ENCODE measurements at places on chromosomes 7 and 10. TPM values are rescaled to one million over a fixed set of nuclear protein-coding genes. Genes with fewer than 3 reads are reported as not detected.

- H3K4me1 ChIP-seq, result no peaks in the 10 kb centered on the region
- DNase-seq, result no peak
- H3K27me3 ChIP-seq, result no peaks in the 10 kb centered on the region
- no peak overlapping the region for H3K4me3 ChIP-seq
Measured at GRCh38 chr10:61130366-61130765, 186.4 kb upstream of the RHOBTB1 start.

GPR26 gene
- not detected for total RNA-seq

GRCh38 chr7:81924494-81924893, 154.6 kb upstream of the HGF start:
- no peaks in the 10 kb centered on the region for H3K36me3 ChIP-seq
- H3K4me3 ChIP-seq, result no peak overlapping the region

GRCh38 chr7:51228386-51228958, 88.1 kb downstream of the COBL start:
- no peak for DNase-seq
- no peak overlapping the region for H3K27ac ChIP-seq
- no peak overlapping the region for H3K4me3 ChIP-seq

- H3K4me3 ChIP-seq, result no peak overlapping the region
- no peaks in the 10 kb centered on the region for H3K4me1 ChIP-seq
- no peak for DNase-seq
- no peak overlapping the region for H3K27ac ChIP-seq
- no peaks in the 10 kb centered on the region for H3K36me3 ChIP-seq
Measured at GRCh38 chr7:132092106-132092505, 484.2 kb downstream of the PLXNA4 start.
